Stimulated activated CD4-positive, alpha-beta T cell treated with anti-CD3 and anti-CD28 coated beads, Interleukin-1b, Interleukin-23, amount 100 ng/mL, for 1 hour (primary cell): ENCODE measurements at places on chromosomes 1 and 21.
A peak's percentile ranks its signal among the peaks of the same experiment; 100 is the strongest.

DNA sequence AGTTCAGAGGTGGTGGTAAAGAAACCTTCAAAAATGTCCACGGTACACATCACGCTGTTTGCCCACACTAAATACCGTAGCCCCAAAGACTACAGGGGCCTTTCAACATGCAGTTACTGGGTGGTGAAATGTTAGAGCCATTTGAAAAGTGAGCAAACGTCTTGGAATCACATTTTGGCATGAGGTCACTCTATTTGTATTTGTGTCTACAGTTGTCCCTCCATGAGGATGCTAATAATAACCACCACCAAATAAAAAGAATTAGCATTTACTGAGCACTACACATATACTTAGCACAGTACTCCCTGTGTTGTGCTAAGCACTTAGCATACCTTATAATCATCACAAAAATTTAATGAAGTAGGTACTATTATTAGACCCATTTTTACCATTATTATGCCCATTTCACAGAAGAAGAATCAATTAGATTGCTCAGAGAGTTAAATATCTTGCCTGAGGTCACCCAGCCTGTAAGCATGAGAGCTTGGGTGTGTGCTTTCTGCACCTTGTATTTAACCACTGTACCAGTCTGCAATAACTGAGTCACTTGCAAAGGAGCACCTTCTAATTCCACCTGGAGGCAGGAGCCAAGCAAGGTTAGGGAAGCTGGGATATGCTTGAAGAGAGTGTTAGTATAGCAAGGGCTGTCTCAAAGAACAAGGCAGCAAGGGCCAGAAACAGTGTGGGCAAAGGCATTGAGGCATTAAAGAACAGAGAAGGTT is 57.4 kb downstream of the DNTTIP2 start:
- no peak for DNase-seq

DNA sequence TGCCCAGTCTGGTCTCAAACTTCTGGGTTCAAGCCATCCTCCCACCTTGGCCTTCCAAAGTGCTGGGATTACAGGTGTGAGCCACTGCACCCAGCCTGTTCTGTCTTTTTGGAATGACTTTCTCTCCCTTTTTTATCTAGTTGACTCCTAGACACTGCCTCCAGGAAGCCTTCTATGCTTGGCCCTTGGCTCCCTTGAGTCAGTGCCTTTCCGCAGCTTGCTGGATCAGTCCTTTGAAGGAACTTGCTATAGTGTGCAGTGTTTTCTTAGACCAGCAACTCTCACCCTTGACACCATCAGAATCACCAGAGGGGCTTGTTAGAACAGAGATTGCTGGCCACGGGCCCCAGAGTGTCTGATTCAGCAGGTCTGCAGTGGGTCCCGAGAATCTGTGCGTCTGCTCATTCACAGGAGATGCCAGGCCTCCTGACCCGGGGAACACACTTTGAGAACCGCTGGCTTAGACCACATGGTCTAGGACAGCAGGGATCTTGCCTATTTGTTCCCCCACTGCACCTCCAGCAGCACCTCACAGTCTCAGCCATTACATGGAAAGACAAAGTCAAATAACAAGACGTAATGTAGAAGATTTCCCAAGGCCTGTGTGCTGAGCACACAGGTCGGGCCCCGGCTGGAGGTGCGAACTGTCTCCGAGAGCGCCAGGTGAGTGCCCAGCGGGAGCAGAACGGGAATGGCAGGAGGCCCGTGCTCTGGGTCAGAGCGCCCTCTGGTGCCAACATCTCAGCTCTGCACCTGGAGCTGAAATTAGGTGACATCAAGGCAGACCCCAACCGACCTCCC is 27.4 kb upstream of the CTPS1 start:
- DNase-seq, result peak; percentile 44

- DNase-seq, result no peak
Observed at GRCh38 chr1:108643492-108644335, 17.2 kb downstream of the HENMT1 start.

DNA sequence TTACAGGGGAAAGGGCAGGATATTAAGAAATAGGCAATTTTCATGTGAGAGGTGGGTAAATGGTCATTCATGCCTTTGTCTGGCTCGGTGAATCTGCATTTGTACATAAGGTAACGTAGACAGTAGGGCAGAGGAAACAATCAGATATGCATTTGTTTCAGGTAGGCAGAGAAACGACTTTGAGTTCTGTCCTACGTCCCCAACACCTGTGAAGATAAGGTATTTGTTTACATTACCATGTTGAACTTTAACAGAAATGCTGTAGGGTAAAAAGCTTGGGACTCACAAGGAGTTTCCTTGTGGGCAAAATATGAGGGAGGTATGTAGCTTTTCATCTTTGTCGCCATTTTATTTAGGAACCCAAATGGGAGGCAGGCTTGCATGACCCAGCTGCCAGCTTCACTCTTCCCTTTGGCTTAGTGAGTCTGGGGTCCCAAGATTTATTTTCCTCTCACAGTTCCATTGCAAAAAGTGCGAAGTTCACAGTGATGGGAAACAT is 31.4 kb downstream of the B3GALT5 start:
- DNase-seq, result no peak

GRCh38 chr1:209567698-209568175 is 15.8 kb upstream of the CAMK1G start:
- no peak for DNase-seq

DNA sequence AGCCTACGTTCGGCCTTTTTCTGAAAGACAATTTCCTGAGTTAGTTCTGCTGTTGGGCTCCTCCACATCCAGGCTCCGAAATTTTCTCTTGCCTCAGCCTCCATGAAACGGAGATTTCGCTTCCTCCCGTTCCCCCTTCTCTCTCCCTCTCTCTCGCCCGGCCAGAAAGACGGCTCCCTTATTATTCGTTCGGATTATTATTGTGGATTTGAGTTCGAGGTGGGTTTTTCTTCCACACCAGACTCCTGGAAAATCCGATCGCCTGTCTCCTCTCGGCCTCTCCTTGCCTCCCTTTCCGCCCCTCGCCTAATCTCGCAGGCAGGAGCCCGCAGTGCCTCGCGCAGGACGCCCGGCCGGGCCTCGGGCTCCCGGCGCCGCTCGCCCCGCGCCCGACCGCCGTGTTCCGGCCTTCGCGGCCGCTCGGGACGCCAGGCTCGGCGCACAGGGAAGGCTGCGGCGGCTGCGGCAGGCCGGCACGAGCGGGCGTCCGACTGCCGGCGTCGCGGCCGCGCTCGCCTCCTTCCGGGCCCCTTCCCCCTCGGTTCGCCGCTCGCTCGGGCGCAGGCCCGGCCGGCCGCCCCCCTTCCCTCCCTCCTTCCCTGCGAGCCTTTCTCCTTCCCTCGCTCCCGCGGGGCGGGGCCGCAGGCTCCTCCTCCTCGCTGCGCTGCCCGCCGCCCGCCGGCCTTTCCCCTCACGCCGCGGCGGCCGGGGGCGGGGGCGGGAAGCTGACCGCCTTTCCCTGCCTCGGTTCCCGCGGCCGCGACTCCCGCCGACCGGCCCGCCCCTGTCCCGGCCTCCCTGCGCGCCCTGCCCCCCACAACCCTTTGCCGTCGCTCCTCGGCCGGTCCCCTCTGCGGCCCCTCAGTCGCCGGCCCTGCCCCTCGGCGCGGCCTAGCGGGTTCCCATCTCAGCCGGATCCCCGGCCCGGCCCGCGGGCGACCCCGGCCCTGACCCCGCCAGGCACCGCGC is at the start of gene ARHGEF11:
TSS of gene ARHGEF11 (minus strand) at position 493 of the 969 bp plus-strand sequence. CDS start 1,412 bp downstream, outside the sequence.
- no peak for DNase-seq

- no peak for DNase-seq
Observed at GRCh38 chr1:185528084-185528676, 206.0 kb upstream of the HMCN1 start.

GRCh38 chr1:242239398-242239797 is 240.5 kb upstream of the MAP1LC3C start:
- no peak for DNase-seq

GRCh38 chr1:113207019-113207418 is 134.0 kb downstream of the LRIG2 start:
- DNase-seq, result no peak

GRCh38 chr1:157937744-157938143 is 55.7 kb upstream of the KIRREL1 start:
- no peak for DNase-seq

DNA sequence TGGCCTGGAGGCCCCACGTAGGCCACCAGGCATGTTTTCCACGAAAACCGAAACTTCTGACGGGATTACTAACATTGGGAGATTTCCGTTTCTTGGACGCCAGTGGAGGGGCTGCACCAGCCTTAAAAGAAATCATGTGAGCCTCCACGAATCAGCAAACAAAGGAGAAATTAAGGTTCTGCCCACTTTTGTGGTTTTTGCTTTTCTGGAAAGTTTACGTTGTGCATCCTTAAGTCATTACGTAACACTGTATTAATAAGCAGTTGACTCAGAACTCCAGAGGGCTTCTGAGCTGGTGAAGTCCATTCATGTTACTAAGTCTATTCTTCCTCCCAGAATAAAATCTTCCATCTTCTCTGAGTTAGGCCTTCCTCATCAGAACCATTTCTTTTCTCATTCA is 168.5 kb downstream of the PSMG1 start:
- DNase-seq, result no peak

GRCh38 chr1:90322186-90322585 is 327.3 kb downstream of the ZNF326 start:
- no peak for DNase-seq

GRCh38 chr1:59195151-59195550 is 101.7 kb upstream of the FGGY start:
- DNase-seq, result no peak

GRCh38 chr1:116820369-116820768 is 66.1 kb downstream of the CD2 start:
- no peak for DNase-seq

DNA sequence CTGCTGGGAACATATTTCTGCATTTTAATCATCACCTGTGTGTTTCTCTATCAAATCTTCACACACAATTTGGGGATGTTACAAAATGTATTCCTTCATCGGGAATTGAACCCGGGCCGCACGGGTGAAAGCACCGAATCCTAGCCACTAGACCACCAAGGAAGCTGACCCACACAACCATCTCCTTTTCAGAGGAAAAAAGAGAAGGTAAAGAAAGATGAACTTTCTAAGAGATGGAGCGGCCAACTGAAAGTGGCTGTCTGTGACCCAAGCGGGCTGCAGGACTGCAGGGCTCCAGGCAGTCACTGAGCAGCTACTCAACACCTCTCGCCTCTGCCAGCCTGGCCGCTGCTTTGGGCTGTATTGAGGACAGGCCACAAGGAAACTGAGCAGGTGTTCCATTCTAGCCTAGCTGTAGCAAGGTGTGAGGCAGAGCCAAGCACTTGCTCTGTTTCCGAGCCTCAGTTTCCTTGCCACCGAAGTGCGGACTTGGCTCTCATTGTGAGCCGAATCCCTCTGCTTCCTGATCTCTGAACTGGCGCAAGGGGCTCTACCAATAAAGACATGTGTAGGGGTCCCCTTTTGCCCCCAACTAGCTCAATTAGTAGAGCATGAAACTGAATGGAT is 156.9 kb upstream of the NBPF11 start:
- no peak for DNase-seq
